Stimulated activated CD8-positive, alpha-beta memory T cell treated with anti-CD3 and anti-CD28 coated beads, Interleukin-7, amount 100 ng/mL, for 1 hour (primary cell): ENCODE measurements at places on chromosomes 1 and 21.

- DNase-seq: no peak
These were observed 30.1 kb downstream of the SZT2 start for GRCh38 chr1:43419627-43420425.

- no peak for DNase-seq
These were observed 199.3 kb downstream of the TOMM20 start for GRCh38 chr1:234929369-234929768.

- no peak for DNase-seq
These were observed 271.5 kb upstream of the C1orf87 start for GRCh38 chr1:60345049-60345448.

DNA sequence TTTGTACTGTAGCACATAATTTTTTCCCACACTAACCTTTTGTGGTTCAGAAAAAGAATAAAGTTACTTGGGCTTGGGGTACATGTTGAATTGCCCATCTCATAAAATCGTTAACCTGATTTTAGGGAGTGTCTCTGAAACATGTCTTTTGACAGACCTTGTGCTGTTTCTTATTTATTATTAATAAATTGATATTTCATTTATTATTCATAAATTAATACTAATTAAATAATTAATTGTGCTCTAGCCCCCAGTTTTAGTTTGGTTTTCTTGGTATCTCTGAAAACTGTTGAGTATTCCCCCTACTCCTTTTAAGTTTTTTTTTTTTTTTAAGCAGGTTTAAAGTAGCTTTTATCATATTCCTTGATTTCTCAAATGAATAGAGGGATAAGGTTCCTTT is 27.9 kb downstream of the CAMTA1 start:
- no peak for DNase-seq

DNA sequence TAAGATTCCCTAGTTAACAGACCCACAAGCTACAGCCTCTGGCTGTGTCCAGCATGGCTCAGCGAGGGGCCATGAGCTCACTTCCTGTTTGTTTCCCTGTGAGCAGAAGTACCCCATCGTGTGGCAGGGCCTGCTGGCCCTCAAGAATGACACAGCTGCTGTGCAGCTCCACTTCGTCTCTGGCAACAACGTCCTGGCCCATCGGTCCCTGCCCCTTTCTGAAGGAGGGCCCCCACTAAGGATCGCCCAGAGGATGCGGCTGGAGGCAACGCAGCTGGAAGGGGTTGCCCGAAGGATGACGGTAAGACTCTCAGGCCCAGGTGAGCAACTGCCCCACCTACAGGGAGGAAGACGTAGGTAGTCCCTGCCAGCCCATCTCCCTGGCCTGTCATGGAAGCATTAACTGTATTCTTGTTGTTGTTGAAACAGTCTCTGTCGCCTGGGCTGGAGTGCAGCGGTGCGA is 38.2 kb downstream of the ZBTB17 start:
- DNase-seq: no peak

DNA sequence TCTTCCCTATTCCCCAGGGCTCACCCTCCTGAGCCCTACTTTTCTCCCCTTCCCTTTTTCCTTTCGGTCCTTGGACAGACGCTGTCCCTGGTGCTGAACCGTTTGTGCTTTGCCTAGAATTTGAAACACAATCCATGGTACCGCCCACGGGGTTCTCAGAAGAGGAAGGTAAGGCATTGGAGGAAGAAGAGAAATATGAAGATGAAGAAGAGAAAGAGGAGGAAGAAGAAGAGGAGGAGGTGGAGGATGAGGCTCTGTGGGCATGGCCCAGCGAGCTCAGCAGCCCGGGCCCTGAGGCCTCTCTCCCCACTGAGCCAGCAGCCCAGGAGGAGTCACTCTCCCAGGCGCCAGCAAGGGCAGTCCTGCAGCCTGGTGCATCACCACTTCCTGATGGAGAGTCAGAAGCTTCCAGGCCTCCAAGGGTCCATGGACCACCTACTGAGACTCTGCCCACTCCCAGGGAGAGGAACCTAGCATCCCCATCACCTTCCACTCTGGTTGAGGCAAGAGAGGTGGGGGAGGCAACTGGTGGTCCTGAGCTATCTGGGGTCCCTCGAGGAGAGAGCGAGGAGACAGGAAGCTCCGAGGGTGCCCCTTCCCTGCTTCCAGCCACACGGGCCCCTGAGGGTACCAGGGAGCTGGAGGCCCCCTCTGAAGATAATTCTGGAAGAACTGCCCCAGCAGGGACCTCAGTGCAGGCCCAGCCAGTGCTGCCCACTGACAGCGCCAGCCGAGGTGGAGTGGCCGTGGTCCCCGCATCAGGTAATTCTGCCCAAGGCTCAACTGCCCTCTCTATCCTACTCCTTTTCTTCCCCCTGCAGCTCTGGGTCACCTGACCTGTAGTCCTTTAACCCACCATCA is 10.4 kb downstream of the BCAN start:
- no peak for DNase-seq

DNA sequence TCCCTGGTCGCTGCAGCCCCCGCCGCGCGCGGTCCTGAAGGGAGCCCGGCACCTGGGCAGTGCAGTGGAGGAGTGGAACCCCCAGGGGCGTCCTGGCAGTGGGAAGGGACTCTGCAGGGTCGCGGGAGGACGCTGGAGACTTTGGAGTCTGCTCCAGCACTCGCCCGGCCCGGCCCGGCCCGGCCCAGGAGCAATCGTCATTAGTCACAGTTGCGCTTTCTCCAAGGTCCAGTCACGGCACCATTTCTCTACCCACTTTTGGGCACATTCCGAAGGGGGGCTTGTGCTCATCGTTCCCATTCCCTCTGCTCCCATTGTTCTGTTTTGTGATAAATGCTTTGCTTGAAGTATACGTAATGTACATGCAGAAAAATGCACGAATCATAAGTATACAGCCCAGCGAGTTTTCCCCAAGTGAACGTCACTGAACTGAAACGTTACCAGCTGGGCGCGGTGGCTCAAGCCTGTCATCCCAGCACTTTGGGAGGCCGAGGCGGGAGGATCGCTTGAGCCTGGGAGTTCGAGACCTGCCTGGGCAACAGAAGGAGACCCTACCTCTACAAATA is 999 bp downstream of the THAP3 start:
- DNase-seq: no peak

DNA sequence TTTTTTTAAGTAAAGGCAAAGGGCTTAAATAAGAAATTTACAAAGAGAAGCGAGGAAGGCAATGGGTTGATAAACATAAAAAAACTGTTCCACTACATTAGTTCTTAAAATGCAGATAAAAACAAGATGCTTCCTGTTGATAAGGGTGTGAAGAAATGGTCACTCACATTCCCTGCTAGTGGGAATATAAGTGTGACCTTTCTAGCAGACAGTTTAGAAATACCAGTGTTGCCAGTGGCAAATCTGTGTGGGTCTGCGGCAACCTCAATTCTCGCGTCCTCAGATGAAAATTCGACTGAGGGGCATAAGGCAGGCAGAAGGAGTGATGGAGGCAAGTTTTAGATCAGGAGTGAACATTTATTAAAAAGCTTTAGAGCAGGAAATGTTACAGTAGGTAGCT is 151.1 kb downstream of the NTNG1 start:
- no peak for DNase-seq

GRCh38 chr1:43526002-43526401 is 4.7 kb upstream of the PTPRF start:
- no peak for DNase-seq

GRCh38 chr1:21334214-21335087 is 44.2 kb upstream of the ECE1 start:
- DNase-seq: peak; percentile 57

GRCh38 chr1:216323344-216323743 is 99.9 kb downstream of the USH2A start:
- no peak for DNase-seq

- DNase-seq: no peak
These were observed 81.7 kb upstream of the ADAM30 start for GRCh38 chr1:119978018-119978505.

DNA sequence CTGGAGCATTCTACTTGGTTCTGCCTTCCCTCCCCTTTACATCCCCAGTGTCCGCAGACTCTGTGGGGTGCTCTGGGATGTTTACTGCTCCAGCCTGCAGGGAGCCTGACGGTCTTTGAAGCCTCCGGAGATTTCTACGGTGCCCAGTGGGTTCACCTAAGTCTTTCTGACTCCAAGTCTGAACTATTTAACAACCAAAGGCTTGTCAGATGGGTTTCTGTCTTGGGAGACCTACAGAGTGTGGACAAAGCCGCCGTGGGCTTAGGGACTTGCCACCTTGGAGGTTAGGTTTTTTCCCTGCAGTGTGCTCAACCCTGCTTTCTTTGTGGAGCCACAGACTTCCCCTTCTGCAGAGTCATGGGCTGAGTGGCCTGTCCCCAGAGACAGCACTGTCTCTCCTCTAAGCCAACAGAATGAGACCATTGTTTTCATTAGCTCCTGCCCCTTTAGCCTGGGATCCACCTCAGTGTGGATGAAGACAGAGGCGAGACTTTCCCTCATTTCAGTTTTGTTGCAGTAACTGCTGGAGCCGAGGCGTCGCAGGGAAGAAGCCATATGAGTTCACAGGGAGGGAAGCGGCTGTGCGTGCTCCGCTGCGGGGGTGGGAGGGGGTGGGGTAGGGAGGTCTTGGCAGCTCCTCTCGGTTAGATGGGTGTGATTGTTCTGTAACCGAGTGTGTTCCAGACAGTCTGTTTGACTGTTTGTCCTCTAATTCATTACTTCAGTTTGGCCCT is 120.7 kb downstream of the CNIH3 start:
- DNase-seq: no peak

- peak; percentile 71 for DNase-seq
These were observed at the start of gene NUAK2 for GRCh38 chr1:205321162-205321958. TSS of gene NUAK2 (minus strand) at chr1:205321745. CDS start at chr1:205321628, 117 bp downstream.

GRCh38 chr1:64822621-64823020 is 77.7 kb downstream of the RAVER2 start:
- no peak for DNase-seq

DNA sequence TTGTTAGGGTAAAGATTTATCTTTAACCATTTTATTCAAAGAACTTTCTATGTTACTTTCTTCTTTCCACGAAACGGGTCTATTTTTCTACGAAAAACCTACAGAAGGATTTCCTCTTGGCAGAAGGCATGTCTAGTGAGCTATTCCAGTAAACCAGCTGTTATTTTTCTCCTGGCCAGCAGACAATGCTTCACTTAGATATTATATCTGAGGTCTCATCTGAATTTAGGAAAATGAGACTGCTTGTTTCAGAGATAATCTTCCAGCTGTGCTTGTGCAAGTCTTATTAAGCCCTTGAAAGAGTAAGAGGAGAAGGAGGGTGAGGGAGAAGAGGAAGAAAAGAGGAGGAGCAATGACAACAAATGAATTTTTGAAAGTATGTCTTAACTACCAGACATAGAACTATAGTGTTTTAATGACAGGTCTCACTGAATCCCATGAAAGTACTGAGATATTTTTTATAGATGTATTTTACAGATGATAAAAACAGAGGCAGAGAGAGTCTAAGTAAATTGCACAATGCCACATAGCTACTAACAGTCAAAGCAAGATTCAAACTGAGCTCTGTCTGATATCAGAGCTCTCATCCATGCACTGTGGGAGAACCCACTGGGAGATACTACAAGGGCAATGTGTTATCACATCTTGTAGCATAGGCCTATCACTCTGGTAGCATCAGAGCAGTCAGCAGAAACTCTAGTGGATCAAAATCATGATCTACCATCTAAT is 54.6 kb upstream of the SAMSN1 start:
- no peak for DNase-seq
